Omental fat pad (tissue), 4 donors: ENCODE measurements at places on chromosomes 11 and 22. TPM values are rescaled to one million over a fixed set of nuclear protein-coding genes. Genes with fewer than 3 reads are reported as not detected.

- no peak for DNase-seq
Observed at GRCh38 chr11:128874427-128874826, 7.3 kb upstream of the KCNJ1 start.

GRCh38 chr22:44567846-44568493 is 69.9 kb upstream of the RTL6 start:
- peak; percentile 21 for DNase-seq

GRCh38 chr22:49521787-49522224 is 305.9 kb downstream of the BRD1 start:
- DNase-seq = no peak

SNX15 gene
- total RNA-seq = 16.0 TPM

DNA sequence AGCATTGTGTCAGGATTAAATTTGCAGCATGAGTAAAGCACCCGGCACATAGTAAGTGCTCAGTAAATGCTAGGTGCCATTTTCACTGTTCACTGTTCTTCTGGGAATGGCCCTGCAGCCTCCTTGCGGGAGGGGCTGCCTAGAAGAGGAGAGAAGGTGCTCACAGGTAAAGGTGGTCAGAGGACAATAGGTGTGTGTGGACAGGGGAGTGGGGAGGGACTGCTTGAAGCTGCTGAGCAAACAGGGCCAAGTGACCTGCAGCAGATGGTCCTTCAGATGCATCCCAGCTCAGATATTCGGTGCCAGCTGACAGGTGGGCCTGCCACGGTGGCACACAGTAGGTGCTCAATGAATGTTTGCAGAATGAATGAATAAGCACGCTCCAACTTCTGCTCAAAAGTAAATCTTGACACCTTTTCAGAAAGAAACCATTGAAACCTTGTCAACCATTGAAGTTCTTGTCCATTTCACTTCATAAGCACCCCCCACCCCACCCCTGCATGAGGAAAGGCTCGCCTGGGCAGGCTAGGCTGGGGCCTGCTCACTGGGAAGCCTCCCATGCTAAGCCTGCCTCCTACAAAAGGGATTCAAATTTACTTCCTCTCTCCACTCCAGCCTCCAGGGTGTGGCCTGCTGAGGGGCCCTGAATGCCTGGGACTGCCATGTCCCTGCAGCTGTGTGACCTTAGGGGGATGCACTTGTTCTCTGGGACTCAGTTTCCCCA is 1.6 kb downstream of the KIAA0930 start:
- no peak for DNase-seq

DNA sequence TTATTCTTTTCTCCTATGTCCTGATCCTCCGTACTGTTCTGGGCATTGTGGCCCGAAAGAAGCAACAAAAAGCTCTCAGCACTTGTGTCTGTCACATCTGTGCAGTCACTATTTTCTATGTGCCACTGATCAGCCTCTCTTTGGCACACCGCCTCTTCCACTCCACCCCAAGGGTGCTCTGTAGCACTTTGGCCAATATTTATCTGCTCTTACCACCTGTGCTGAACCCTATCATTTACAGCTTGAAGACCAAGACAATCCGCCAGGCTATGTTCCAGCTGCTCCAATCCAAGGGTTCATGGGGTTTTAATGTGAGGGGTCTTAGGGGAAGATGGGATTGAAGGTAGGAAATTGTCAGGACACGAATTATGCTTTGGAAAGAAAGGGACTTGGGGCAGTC is 843 bp downstream of the OR51T1 start:
- no peak for DNase-seq

GRCh38 chr22:17350292-17350691 is 19.0 kb upstream of the CECR2 start:
- no peak for DNase-seq

DNA sequence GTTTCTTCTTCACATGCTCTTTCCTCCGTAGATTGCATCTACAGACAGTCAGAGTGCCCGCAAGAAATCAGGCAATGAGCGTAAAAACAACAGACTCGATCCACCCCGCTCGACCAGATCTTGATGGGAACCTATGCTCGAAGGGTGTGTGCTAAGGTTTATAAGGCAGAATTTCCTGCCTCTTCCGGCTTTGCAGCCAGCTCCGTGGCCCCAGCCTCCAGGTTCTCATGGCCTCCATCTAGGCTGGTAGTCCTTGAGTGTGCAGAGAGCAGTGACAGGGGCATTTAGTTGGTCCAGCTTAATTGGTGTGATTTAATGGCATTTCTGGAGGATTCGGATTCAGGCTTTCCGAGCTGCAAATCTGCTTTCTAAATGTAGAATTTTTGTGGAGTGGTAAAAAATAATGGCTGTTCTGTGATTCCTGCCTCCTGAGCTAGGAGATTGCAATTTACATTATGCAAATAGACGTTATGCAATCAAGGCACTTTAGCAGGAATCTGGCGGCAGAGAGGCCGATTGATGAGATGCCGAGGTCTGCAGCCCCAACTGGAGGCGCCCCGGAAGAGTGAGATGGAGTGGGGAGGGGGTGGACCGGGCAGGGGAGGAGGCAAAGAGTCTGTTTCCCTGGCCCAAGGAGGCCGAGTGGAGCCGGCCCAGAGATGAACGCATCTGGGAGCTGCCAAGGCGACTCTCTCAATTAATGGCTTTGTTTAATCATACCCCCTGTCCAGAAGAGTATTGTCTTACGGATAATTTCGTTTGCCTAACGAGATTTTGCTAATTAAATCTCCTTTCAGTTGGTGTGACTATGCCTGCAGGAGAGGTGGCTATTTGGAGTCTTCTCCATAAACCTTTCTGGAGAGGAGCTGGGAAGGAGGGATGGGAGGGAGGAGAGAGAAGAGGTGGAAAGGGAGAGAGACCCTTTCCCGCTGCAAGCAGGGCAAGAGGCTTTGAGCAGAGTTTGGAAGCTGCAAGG is 75.3 kb downstream of the PKNOX2 start:
- no peak for DNase-seq

DNA sequence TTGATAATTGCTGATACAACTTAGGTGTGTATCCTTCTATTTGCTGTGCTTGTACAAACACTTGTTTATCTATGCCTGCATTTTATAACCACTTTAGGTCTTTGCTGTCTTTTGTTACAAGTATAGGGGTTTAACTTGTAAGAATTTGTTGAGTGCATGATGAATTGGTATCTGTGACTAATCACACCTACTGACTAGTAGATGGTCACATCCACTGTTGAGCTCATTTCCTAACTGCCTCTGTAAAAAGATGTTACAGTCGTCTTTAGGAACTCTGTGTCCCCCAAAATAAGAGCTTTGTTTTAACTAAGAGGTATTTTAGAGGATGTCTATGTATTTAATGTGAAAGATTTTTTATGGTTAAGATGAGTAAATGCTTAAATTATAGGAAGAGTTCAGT is 60.5 kb downstream of the HIPK3 start:
- DNase-seq = no peak

GRCh38 chr11:112961146-112961668 is at the start of gene NCAM1:
NCAM1 (plus strand) TSS chr11:112961420.
- no peak for DNase-seq

DNA sequence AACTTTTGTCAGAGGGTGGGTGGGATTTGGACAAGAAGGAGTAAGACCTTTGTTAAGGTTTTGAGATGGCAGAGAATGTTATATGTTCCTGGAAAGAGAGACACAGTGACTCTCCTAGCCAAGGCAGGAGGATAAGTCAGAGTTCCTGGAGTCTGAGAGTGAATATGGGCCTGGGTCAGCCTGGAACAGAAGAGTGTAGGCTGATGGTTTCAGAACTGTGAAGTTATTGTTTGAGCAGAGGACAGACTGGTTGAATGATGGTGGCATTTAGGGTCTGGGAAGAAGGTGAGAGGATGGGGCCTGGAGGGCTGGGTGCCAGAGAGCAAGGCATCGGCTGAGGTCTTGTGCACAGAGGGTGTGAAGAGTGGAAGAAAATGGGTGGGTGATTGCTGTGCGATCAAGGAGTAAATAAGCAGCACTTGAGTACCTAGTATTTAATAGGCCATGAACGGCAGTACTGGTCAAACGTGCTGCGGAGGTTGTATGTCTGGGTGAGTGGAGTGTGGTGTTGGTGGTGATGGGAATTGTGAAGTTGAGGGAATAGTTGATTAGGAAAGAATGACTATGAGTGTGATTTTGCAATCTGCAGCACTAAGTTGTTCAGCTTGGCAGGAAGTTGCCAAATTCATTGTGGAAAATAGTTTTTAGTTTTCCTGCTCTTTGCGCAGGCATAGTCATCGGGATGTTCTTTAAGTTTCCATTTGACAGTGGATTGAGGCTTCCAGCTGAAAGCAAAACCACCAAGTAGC is 1.8 kb downstream of the PANX1 start:
- DNase-seq = peak; percentile 60
